ENCODE measurements at places on chromosomes 3 and 15.

DNA sequence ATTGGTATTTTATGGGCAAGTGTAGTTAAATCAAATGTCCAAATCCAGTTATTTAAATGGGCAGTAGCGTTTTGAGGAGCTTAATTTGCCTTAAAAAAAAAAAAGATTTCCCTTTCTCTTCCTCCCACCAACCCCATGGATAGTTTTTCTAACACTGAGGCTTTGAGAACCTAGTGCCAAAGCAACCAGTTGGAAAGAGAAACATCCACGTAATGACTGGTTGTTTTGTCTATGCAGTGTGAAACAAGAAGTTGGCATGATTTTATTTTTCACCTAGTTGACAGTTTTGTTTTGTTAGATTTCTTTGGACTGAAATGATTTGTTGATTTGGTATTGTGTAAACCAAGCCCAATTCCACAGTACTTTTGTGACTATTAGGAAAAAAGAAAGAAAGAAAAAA is 170.0 kb downstream of the SOX2 start:
- DNase-seq, result no peak

DNA sequence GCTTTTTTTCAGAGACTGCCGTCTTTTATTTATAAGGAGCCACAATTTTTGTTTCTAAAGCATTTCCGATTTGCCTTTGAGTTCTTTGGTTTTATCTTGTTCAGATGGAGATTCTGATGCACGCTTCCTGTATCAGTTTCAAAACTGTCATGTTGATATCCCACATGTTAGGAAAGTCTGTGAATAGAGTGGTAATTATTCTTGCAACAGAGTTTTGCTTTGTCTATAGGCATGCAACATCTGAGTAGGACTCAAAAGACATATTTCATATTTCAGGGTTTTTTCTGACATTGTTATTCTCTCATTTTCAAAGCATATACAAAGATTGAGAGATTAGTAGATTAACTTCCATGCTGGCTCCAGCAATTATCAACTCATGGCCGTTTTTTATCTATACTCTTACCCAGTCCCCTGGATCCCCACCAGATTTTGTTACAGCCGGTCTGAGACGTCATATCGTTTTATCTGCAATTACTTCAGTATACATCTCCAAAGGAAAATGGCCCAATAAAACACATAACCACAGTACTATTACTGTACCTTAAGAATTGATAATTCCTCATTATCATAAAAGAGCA is 22.4 kb downstream of the PAQR5 start:
- no peak for DNase-seq

GRCh38 chr3:187922704-187923416 is 177.6 kb upstream of the BCL6 start:
- no peak for DNase-seq

DNA sequence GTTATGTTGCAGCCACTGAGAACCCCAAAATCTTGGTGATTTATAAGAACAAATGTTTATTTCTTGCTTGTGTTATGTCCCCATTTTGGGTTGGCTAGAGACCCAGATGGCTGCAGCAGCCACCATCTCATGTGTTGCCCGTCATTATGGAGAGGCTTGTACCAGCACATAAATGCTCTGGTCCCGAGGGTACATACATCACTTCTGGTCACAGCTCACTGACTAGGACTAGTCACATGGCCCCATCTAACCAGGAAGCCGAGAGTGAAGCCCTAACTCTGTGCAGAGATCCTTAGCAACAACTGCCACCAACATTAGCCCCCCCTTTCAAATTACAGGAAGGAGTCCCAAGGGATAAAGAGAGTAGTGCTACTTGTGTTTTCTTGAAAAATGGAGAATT is 25.5 kb upstream of the HACD2 start:
- DNase-seq, result no peak

DNA sequence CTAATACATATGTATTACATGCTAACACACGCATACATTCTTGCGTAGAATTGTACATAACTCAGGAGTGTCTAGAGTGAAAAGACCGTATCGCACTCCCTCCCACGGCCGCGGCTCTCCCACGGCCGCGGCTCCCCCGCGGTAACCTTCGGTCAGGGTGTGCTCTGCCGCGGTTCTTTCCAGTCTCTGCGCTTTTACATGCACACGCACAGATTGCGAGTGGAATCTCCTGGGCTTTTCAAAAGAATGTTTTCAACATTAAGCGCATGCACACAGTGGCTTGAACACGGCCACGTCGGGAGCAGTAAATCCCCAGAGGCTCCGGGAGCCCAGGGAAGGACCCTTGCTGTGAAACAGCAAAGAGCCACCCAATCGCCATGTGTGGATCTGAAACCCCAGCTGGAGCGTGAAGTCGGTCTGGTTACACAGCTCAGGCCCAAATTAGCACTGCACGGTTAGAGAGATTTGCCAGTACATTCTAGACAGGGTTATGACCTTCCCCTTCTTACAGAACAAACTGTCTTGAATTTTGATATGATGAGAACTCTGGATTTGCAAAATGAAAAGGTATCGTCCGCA is 805 bp upstream of the RGMA start:
- no peak for DNase-seq

- no peak for DNase-seq
Observed at GRCh38 chr3:37852771-37853170, 8.9 kb upstream of the CTDSPL start.

DNA sequence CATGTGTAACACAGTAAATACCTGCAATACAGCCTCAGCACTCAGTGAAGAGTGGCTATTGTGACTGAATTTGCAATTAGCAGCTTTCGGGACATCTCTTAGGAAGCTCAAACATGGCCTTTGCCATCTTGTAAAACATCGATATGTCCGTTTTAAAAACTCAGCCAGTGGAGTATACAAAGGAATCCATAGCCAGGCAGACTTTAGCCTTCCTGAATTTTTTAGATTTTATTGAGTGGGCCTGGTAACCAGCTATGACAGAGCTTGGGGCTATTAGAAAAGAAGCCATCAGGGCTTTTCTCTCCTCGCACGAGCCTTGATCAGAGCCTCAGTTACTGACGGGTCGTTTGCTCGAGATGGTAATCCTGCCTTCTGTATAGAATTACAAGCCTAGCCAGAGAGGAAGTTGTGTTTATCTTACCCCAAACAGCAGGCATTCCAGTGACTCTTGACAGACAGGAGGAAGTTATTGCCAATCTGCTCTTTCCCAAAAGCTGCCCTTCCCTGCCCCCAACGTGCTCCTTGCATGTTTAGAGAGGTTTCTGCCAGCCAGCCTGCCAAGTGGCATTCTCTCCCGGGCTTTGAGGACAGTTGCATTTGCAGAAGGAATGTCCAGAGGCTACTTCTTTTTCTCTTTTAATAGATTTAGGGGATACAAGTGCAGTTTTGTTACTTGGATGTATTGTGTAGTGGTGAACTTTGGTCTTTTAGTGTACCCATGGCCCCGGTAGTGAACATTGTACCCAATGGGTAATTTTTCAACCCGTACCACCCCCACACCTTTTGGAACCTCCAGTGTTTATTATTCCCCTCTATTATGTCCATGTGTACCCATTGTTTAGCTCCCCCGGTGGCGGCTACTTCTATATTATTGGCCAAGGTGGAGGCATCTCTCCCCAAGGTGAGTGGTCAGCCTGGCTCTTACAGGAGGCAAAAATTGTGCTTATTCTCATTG is 40.6 kb downstream of the ITPR1 start:
- no peak for DNase-seq

DNA sequence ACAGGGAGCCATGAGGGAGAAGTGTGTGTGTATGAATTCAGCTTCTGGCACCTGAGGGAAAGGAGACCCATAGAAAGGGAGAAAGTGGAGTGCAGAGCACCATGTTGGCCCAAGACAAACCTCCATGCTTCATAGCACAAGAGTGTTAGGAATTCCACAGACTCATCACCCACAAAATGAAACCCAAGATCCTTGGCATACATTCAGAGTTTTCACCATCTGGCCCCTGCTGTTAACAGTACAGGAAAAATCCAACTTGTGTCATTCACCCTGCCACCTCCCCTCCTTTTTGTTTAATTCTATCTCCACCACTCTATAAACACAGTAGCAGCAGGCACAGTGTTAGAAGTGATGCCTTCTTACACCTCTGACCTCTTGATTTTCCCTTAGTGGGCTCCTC is 60.0 kb upstream of the MNS1 start:
- DNase-seq, result no peak

GRCh38 chr15:35000511-35000910 is 12.4 kb upstream of the ZNF770 start:
- DNase-seq, result no peak
